Spleen (tissue), 13 donors: ENCODE measurements at places on chromosomes 11 and 22. TPM values are rescaled to one million over a fixed set of nuclear protein-coding genes. Genes with fewer than 3 reads are reported as not detected.

GRCh38 chr11:60891103-60891741, 15.2 kb downstream of the PRPF19 start:
- no peak for DNase-seq

DNA sequence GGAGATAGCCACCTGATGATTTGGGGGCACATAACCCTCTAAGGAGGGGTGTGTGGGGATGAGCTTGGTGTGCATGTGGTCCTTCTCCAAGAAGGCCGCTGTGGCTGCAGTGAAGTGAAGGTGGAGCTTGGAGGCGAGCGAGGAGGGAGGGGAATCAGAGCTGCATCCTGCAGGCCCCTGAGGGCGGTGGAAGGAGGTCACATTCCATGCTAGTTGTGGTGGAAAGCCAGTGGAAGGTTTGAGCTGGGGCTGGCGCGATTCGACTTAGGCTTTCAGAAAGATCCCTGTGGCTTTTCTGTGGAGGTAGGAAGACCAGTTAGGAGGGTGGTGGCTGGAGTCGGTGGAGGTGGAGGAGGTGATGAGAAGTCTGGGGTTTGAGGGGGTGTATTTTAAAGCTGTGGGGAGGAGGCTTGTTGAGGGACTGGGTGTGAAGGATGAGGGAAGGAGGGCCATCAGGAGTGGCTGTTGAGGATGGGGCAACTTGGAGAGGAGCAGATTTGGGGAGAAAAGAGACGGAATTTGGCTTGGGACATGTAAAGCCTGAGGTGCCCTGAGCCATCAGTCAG, 62.0 kb downstream of the TBC1D22A start:
- no peak for DNase-seq

- peak; percentile 63 for DNase-seq
Observed at GRCh38 chr22:38735126-38735464, 20.7 kb downstream of the SUN2 start.

DNA sequence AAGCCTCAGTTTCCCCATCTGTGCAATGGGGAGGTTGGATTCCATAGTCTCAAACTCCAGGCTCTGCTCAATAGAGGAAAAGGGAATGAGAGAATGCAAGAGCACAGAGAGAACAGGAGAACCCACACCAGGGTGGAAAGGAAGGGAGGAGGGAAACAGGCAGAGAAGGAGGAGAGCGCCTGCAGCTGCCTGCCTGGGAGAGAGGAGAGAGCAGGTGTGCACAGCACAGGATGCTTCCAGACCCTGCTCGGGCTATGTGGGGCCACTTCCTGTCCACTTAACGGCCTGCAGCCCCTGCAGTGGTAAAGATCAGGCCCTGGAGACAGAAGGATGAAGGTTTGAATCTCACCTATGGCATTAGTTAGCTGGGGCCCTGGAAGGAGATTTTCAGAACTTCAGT, 12.3 kb downstream of the LRRC32 start:
- DNase-seq, result peak; percentile 40

DNA sequence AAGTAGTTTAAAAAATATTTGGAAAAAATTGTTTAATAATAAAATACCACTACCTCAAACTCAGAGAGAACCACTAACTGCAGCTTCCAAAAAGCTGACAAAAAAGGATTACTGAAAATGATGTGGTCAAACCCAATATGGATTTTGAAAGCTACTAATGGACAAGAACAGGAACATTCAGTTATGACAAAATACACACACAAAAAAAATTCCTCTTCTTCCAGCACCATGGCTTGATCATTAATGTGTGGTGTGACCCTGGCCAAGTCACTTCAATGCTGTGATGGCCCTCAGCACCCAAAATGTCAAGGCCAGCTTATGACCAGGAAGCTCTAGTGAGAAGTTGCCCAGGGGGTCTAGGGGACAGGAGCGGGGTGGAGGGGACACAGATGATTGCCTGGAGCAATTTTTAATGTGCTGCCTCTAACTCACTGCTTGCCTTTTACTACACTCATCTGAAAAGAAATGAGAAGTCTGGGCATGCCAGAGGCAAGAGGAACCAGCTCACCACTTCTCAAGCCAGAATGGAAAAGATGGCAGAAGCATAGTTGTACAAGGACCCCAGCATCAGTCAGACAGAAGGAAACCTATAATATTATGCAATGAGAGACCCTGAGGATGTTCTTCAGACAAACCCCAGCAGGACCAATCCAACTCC, 2.2 kb downstream of the SMCO4 start:
- no peak for DNase-seq

DNA sequence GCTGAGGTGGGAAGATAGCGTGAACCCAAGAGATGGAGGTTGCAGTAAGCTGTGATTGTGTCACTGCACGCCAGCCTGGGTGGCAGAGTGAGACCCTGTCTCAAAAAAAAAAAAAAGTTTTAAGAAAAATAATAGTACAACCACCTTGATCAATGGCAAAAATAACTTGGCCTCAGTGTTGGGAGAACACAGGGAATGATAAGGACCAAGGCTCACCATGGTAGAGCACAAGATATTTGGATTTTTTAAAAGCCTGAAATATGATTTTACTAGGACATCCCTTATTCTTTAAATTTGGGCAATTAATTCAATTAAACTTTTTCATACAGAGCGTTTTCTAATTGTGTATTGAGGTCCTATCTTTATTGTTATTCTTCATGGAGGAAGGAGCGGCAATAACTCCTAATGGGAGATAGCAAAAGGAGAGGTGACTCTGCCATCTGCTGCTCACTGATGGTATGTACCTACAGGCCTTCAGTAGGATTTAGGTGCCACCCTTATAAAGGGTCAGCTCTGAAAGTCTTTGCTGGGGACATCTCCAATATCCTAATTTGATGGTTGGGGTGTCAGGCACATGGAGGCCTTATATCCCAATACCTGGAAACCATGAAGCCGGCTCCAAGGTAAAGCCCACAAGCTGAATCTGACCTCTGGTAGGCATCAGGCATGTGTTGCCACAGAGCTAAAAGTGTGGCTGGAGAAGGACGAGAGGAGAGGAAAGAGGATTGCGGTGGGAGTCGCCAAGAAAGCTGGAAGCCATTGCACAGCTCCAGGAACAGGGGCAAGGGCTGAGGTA, 21.9 kb upstream of the POLD3 start:
- no peak for DNase-seq

- DNase-seq, result no peak
Observed at GRCh38 chr11:94550513-94550912, 6.8 kb downstream of the FUT4 start.

- DNase-seq, result no peak
Observed at GRCh38 chr11:76649011-76649410, 21.5 kb downstream of the LRRC32 start.

GRCh38 chr11:76234416-76235232, 28.3 kb upstream of the WNT11 start:
- peak; percentile 87 for DNase-seq

GRCh38 chr22:47352920-47353700, 590.7 kb downstream of the TBC1D22A start:
- DNase-seq, result peak; percentile 48

GRCh38 chr11:116255321-116255953, 517.4 kb downstream of the BUD13 start:
- DNase-seq, result no peak

DNA sequence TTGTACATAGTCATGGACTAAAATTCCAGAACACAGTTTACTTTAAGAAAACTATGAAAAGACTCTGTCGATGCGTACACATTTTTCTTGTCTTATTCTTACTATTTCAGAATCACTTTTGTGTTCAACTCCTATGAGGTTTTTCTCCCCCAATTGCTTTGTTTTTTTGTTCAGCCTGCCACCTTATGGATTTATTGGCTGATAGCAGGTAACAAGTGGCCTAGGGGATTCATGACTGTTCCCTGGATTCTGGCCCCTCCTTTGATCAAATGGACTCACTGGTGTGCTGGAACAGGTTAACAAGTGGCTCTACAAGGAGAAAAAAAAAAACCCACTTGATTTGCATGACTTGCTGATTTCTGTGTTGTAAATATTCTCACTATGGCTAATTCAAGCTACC, 10.6 kb downstream of the MMP20 start:
- DNase-seq, result no peak

- DNase-seq, result peak; percentile 77
Observed at GRCh38 chr11:45918962-45919675, 1.4 kb upstream of the PEX16 start.

GRCh38 chr22:26842103-26842502, 184.7 kb downstream of the MIAT start:
- no peak for DNase-seq

DNA sequence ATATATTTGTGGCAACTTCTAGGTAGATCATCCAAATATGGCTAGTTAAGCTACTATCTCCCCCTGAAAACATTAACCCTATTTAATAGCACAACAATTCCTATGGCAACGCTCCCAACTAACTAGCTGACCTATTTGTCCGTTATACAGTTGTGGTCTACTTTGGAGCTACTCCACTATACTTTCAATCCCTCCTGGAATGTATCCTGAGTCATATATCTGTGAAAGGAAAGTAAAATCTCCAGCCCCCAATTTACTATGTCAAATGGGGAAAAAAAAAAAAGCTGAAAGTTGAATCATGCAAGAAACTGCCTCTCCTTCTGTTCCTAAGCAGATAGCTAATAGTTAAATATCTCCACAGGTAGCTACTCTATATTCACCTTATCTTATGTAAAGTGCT, 128.5 kb downstream of the CD44 start:
- DNase-seq, result no peak

Gene RIMBP3C
- polyA plus RNA-seq, result 0.19 TPM

Gene MEI1
- polyA plus RNA-seq, result 19.9 TPM

Gene KRTAP5-1
- polyA plus RNA-seq, result not detected

Gene GLB1L2
- polyA plus RNA-seq, result 0.46 TPM

Gene CASP1
- 69.4 TPM for polyA plus RNA-seq

Gene ZNF70
- 1.3 TPM for polyA plus RNA-seq

Gene ARHGEF17
- polyA plus RNA-seq, result 5.1 TPM

Gene TMEM25
- polyA plus RNA-seq, result 6.5 TPM

Gene MUC5AC
- under 0.01 TPM for polyA plus RNA-seq

Gene FAM180B
- 0.07 TPM for polyA plus RNA-seq

Gene RIMBP3B
- polyA plus RNA-seq, result 0.44 TPM
